ENCODE measurements at places on chromosomes 6 and 20.

DNA sequence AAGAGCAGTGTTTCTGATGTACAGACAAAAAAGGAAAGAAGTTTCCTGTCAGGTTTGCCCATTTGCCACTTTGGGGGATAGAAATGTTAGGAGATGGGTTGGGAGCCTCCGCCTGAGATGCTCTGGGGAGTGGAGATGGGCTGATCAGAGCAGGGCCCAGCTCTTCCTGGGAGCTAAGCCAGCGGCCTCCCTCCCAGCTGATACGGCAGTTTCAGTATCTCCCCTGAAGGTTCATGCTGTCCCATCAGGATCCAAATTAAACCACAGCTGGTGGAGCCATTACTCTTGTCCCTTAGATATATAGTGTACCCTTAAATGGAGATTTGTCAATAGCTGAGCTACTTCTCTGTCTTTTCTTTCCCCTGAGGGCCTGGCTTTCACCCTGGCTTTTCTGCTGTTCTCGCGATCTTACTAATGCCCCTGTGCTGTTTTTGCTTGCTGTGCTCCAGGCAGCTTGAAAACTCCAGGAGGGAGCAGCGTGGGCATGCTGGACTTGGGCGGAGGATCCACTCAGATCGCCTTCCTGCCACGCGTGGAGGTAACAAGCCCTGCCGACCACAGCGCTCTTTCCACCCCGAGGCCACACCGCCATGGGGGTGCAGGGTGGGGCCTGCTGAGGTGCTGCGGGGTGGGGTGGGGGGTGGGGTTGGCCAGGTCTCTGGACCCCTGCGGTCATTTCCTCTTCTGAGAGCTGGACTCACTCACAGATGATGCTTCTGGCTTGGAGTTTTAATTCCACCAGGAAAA is 20.9 kb downstream of the ENTPD6 start:
- DNase-seq: no peak

DNA sequence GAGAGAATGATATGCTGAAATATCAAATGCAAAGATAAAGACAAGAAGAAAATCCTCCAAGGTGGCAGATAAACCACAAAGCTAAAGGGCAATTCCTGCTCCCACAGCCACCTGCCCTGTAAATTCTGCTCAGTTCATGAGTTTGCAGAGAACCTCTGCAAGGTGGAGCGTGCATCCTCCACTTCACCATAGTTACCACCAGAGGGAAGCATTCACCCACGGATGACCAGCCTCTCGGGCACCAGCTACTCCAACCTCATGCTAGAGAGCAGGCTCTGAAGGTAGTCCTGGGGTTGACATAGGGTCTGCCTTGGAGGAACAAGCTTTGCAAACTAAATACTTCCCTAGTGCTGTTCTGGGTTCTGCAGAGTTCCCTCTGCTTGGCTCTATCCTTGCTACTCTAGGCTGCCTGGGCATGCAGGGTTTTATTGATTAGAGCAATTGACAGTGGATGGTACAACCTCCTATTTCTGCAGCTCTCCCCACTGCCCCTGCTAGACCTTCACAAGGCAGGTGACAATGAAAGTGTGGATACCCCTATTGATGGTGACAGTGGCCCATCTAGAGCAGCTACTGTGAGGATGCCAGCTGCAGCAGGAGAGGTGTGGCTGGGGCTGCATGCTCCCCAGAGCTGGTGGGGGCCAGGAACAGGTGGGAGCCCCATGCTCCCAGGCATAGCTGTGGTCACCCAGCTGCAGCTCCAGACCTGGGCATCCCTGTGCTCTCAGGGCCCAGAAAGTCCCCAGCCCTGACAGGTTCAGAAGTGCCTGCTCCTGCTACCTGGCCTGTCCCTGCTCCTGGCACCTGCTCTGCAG is 51.1 kb downstream of the GGTLC1 start:
- DNase-seq: peak; percentile 48

DNA sequence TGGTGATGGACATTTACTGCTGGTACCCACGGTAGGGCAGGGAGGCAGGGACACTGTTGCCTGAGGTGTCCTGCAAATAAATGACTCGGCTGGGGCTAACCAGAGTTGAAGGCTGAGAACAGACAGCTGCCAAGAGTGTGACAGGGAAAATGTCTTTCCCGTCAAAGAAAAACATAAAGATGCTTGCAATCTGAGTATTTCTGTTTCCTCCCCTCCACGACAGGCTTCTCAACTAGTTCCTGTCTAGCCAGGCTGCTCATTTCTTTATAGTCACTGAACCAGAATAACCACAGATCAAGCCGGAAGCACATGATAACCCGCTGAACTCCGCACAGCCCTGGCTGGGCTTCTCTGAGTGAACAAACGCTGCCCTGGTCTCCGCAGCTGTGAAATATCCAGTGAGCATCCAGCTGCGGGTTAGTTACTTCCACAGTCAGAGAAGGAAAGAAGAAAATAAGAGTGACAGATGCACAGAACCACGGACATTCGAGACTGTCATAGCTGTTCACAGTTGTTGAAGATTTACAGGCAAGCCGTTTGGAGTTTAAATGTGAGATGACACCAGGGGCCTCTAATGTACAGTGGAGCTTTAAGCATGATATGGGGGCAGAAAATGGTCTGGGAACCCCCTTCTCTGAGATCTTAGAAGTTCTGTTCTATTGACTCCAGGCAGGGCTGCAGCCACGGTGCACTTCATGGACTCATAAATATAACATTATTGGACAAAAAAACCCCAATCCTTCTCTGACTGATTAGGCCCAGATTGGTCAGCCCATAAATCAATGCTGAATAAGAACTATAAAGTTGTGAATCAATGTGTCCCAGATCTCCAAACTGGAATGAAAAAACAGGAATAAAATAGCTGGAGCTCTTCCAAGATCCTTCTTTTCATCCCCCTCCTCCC is 299.9 kb upstream of the SUPT3H start:
- no peak for DNase-seq

- no peak for DNase-seq
These were observed 67.3 kb downstream of the PDSS2 start for GRCh38 chr6:107392069-107392468.

DNA sequence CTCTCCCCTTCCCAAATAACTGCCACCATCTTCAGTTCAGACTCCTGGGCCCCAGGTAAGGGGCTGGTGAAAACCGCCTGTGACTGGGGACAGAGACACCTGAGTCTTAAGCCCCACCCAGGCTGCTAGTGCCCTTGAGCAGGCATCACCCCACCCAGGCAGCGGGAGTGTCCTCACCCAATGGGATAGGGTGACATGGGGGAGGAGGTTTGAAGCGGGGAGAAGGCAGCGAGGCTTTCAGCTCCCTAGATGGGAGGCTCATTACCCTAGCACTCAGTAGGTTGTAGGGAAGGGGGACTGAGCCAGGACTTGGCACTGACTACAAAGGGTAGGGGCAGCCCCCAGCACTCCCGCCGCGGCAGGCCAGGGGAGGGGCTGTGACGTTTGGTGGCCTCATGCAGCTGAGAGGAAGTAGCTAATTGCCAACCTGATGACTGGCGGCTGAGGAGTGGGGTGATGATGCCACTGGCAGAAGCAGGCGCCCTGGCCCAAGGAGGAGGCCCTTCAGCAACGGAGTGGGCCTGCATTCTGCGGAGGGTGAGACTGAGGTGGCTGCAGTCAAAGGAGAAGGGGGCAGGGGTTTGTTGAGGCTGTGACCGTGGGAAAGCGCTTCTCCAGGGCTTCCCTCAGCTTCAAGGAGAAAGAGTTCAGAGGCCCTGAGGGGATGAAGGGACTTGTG is 126.9 kb downstream of the MRPL14 start:
- no peak for DNase-seq

DNA sequence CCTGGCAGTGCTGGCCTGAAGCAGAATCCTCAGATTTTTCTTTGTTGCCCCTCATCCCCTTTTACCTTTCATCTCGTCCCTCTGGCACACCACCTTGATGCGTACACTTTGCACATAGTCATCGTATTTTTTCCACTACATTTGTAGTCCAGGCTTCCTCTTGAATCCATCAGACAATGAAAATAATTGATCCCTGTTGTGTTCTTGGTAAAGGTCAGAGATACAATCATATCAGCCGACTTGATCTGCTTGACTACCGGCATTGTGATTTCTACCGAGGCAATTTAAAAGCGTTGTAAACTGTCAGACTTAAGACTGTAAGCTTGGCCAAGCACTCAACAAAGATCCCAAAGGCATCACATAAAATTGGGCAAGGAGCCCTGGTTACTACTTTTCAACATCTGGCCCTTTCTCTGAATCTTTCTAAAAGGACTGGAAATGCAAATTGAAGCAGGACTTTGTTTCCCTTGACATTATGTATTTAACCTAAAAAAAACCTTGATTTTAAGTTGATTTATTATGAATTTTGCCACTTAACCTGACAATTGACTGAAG is 512.6 kb downstream of the LMBRD1 start:
- no peak for DNase-seq

DNA sequence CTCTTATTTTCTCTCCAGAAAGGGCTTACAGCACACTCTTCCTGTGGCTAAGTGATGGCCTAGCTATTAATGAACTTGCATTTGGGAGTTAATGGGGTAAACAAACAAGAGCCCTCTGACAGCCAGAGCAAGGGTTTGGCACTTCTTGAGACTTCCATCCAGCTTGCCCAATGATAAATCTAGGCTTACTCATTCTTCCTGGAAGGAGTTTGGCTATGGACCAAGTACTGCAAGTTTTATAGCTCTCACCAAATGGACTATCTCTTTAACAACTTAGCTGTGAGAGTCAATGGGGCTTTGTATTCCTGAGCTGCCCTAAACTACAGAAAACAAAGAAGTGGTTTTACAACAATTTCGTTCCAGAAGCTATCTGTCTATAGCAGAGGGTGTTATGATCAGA is 16.7 kb upstream of the PI3 start:
- no peak for DNase-seq

DNA sequence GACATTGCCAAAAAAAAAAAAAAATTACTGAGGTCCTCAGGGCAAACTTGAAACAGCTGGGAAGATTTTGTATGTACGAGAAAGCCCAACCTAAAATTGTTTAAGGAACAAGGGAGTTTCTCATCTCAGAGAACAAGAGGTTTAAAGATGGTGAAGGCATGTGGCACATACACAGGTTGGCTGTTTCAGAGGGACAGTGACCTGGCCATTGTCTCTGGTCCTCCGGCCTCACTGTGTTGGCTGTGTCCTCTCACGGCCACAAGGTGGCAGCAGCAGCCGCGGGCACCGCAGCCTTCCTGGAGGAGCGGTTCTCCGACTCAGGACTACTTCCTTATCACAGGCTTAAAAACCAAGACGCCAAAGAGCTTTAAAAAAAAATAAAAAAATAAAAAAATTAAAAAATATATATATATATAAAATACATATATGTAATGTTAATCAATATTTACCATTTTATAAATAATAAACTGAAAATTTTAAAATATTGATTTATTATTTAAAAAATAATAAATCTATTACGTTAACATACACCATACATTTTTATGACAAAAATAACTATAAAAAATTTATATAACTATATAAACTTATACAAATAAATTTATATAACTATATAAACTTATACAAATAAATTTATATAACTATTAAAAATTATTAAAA is 52.8 kb downstream of the GTF2H5 start:
- DNase-seq: peak; percentile 63

DNA sequence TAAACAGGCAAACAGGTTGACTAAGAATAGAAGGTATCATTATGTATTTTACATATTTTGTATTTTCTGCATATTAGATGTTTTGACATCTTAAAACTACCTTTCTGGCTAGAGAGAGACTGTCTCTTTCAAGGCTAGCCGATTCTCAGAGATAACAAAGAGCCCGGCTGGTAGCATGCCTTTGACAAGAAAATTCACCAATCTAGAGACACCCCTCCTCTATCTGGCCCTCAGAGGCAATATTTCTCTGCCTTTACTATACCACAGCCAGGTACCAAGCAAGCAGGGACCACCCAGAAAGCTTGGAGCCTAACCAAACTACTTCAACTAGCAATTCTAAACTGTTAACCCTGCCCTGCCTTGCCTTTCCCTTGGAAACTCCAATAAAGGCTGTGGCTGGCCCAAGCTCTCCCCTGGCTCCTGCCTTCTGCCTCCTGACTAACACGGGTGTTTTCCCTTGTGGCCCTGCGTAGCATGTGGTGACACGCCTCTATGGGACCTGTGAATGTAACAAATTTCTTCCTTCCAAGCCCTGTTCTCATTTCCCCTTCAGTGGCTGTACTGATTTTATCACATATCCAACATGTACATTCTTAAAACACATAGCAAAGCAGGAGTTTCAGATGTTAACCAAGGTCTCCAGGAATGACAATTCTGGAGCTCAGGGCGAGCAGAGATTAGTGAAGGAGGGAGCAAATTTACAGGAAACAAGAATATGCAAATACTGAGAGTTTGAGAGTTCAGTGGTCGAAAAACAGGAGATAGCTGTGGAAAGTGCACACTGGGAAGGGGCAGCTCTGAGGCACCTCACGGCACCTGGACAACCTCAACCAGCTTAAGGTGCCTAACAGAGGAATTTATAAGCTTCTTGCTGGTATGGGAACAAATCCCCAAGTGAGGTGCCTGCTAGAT is 120.8 kb downstream of the BACH2 start:
- DNase-seq: no peak

DNA sequence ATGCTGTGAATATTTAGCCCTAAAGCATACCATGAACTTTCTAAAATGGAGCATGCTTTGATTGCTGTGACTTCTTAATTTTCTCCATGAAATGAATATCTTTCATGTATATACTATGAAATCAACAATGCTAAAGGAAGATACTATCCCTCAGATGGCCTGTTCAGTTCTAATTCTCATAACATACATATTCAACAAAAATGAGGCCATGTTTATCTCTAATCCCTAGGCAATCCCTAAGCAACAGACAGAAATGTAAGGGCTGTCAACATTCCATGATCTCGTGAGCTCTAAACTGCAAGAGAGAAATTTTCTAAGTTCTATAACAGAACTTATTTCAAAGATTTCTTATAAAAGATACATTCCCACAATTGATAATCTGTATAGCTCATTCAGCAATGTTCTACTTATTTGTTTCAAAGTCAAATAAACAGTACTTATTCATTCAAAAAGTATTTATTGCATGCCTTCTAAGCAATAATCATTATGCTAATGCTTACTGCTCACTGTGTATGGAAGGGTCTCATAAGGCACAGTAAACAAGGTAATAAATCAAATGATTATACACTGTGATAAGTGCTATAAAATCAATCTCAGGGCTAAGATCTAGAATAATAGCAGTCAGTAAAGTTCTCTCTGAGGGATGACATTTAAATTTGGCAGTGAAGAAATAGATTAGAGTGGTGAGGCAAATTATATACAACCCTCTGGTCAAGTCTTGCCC is 492.9 kb downstream of the PHF3 start:
- DNase-seq: no peak

GRCh38 chr20:24998631-24999445 is 6.3 kb upstream of the APMAP start:
- no peak for DNase-seq

Measured in NT2/D1 (cell line).